DMS 273 treated with DMSO at 0.1 percent for 48 hours (cell line): ENCODE measurements at places on chromosomes 1 and 21.

- DNase-seq: no peak
These were observed 57.2 kb upstream of the LRRC8D start for GRCh38 chr1:89763649-89763986.

DNA sequence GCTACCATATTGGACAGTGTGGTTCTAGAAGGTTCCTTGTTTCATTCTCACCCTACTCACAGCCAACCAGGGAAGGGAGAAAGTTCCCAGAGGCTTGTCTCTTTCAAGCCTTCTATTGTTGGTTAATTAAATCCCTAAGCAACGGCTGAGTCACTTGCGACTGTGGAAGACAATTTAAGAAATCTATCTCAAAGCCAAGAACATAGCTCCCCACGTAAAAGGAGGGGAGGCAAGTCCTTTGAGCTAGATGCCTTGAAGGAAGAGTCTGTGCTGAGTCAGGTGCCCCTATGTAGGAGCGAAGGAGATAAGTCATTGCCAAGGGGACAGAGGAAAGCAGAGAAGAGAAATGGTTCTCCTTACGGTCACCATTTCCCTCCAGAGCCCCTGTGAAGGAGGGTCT is 79.4 kb upstream of the PPP2R5A start:
- DNase-seq: no peak

- DNase-seq: no peak
These were observed 20.2 kb upstream of the ZMYM1 start for GRCh38 chr1:35058988-35059387.

DNA sequence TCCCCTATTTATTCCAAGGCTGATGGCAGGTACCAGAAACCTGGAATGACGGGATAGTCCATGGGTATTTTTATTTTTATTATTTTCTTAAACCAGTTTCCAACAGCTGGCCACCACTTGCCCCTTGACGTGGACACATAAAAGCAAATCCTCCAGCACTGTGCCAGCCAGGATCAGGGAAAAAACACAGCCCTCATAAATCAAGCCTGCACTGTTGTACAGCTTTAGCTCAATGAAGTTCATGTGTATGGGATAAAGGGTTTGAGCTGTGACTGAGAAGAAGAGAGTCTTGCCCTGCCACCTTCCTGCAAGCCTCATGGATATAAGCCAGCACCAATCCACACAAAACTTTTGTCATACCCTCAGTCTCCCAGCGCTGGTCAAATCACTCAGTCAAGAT is 303.8 kb upstream of the SPAG17 start:
- no peak for DNase-seq

- DNase-seq: no peak
These were observed 36.0 kb upstream of the LRRN2 start for GRCh38 chr1:204721373-204722055.

GRCh38 chr1:9293533-9294404 is 1.1 kb downstream of the SPSB1 start:
- no peak for DNase-seq

DNA sequence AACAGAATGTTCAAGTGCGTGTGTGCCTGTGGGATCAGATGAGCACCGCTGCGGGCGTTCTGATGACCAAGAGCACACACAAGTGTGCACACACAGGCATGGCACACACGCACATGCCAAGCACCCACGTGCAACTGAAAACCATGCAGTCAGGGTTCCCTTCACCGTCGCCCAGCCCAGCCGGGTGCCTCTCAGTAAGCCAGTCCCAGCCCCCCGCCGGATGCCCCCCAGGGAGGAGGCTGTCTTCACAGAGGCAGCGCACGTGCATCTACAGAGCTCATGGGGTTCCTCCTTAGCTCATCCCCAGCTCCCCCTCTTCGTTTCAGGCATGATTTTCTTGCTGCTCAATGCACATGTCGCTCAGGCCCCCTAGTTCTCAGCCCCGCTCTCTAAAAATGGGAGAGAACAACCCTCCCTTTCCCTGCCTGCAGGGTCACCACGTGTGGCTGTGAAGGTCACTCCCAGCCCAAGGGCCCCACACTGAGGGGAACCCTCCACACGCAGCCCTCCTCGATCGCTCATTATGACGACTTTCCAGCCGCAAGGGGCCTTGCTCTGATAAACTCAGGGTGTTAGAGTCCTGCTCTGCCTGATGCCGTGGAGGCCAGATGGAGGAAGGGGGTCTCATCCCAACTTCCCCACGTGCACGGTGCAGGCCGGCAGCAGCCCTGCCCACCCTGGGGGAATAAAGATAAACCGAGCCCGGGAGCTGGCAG is 30.4 kb upstream of the ARHGEF16 start:
- DNase-seq: no peak

GRCh38 chr1:243831463-243831862 is 18.6 kb downstream of the AKT3 start:
- no peak for DNase-seq

GRCh38 chr1:160767395-160768294 is 28.3 kb upstream of the LY9 start:
- no peak for DNase-seq

- no peak for DNase-seq
These were observed 12.2 kb downstream of the SDCCAG8 start for GRCh38 chr1:243267914-243268653.

DNA sequence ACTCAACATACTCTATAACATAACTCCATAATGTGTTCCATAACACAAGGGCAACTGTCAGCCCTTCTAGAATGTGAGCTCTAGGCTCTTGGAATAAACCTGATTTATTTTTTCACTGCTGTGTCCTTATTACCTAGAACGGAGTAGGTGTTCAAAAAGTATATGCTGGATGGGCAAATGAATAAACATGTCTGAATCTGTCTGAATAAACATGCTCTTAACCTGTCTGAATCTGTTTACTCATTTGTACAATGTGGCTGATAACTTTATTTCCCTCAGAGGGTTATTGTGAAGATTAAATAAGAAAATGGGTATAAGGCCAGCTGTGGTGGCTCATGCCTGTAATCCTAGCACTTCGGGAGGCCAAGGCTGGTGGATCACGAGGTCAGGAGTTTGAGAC is 42.3 kb downstream of the AZIN2 start:
- DNase-seq: no peak

DNA sequence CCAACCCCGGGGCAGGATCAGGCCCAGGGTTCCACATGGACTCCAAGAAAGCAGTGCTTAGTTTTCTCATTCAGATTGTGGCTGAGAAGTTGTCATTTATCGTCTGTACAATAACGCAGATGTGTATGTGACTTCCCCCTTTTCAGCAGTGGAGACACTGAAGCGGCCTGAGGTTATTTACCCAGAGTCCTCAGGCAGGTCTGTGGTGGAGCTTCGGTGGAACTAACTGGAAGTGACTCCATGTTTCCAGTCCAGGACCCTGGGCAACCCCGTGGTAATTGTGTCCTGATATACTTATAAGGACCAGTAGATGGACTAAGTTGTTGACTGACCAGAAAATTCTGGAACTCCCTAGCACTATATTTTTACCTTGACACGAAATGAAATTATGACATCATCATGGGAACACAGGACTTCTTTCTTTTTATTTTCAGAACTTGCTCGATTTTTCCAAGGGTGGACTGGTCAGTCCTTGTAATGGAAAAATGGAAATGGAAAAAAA is 1.0 kb upstream of the IER5 start:
- DNase-seq: no peak

DNA sequence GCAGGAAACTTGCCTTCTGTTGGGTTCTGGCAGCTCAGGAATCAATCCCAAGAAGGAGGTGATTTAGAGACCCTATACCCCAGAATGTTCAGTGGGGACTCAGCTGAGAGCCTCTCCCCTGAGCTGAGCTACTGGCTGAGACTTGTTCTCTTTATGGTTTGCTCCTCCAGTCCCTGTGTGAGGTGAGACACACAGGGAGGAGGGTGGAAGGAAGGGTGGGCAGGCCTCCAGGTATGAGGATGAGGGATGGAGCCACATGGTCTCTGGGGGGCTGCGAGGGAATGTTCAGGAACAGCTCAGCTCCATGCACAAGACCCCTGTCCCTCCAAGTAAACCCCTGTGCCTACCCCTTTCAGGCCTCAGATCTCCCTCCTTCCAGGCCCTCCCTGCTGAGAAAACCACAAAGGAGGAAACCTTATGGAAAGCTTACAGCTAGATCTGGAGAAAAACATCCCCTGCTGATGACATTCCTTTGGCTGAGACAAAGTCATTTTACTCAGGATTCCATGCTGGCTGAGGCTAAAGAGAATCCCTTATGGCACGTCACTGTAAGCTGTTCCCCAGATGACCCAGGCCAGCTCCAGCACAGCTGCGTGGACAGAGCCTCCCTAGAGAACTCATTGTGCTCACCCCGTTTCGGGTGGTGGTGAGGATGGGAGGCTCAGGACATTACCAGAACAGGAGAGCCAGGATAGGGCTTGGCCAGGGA is 91.5 kb upstream of the IPO9 start:
- DNase-seq: no peak

GRCh38 chr1:223411309-223411708 is 18.1 kb downstream of the CCDC185 start:
- DNase-seq: no peak

- no peak for DNase-seq
These were observed 75.8 kb downstream of the TM2D1 start for GRCh38 chr1:61648983-61649742.

GRCh38 chr1:218426343-218426657 is 81.2 kb downstream of the TGFB2 start:
- no peak for DNase-seq
